Sigmoid colon (tissue), 7 donors: ENCODE measurements at places on chromosomes 16 and 17. TPM values are rescaled to one million over a fixed set of nuclear protein-coding genes. Genes with fewer than 3 reads are reported as not detected.

DNA sequence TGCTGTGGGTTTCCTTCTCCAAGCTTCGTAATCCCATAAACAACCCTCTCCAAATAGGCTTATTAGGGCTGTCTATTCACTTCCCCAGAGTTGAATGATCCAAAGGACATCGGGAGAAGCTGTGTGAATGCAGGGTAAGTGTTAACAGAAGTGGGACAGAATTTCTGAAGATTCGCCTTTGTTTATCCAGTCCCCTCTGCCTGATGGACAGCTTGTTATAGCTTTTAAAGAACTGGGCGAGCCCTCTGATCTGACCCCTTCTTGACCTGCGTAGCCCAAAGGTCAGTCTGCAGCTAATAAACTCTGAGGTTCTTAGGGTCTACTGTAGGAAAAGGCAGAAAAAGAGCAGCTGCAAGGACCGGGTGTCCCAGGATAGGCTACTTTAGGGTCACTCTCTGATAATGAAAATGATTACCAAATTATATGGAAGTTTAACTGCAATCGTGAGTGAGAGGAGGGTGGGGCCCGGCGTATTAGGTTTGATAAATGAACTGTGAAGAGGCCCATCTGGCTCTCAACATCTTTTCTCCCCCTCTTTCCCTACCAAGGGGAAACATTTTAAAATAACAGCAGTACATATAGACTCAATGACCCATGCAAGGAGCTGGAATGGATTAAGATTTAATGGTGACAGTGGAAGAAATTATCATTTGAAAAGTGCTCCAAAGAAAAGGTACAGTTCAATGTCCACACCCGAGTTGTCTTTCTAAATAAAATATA lies 233.4 kb downstream of the FTO start:
- DNase-seq = no peak

- peak; percentile 95 for DNase-seq
Observed at GRCh38 chr17:56913867-56914580, at the start of gene TRIM25. Gene TRIM25, minus strand, starts transcription at chr17:56914049. Its CDS starts 61 bp downstream, at chr17:56913988.

TEKT1 gene
- not detected for polyA plus RNA-seq

DNA sequence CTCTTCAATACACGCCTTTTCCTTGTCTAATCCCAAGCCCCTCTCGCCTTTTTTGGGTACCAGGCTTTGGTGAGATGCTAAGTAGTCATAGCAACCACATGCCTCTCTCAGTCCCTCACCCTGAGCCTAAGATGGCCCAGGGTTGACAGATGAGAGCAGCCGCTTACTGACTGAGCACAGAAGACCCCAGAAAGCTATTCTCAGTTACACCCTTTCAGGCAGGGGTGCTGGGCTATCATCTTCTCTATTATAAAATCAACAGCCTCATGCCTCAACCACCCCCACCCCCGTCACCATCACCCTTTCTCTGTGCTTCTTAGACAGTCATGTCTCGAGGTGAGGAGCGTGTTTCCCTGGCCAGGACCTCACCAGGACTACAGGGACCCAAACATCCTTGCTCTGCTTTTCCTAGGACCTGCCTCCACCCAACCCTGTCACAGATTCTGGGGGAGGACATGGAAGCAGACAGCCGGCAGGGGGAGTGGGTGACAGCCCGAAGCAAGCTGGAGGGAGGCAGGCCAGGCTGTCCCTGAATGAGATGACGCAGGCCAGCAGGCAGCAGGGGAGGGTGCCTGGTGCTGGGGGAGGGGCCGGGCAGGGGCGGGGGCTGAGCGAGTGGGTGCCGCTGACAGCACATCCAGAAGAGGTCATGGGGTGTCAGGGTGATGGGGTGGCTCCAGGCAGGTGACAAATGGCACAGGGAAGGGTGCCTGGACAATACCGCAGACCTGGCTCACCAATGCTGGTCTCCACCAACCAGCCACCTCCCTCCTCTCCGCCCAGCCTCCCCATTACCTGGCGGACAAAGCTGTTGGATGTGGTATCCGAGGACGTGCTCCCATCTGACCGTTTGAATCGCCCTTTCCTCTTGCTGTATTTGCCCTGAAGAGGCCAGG lies 3.1 kb downstream of the CACNB1 start:
- peak; percentile 87 for DNase-seq
